Stimulated activated CD8-positive, alpha-beta memory T cell treated with anti-CD3 and anti-CD28 coated beads, Interleukin-15, amount 100 ng/mL, for 48 hours (primary cell): ENCODE measurements at places on chromosomes 3 and 15.

GRCh38 chr3:170360916-170361315, 3.4 kb downstream of the SKIL start:
- no peak for DNase-seq

GRCh38 chr3:178084938-178085816, 451.1 kb upstream of the KCNMB2 start:
- DNase-seq = peak; percentile 2

DNA sequence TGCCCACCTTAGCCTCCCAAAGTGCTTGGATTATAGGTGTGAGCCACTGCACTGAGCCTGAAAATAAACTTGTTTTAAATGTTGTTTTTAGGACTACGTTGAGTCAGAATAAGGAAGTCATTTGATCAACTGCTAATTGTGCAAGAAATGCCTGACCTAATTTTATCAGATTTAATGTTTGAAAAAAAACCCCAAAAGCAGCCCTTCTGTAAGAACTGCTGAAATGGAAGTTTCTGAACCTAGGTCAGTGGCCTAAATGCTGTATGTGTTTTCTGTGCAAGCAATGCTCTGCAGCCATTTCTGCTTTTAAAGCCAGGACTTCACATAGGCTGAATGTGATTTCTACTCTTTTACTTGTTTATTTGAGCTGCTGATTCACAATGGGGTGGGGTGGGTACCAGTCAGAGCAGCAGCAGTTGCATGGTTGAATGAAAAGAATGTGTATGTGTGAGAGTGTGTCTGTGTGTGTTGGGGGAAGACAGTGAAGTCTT, 6.6 kb downstream of the GPX1 start:
- DNase-seq = no peak

- DNase-seq = no peak
Measured at GRCh38 chr3:16866571-16866970, 18.2 kb upstream of the PLCL2 start.

- DNase-seq = no peak
Measured at GRCh38 chr3:52403955-52404354, 40.9 kb downstream of the SEMA3G start.

DNA sequence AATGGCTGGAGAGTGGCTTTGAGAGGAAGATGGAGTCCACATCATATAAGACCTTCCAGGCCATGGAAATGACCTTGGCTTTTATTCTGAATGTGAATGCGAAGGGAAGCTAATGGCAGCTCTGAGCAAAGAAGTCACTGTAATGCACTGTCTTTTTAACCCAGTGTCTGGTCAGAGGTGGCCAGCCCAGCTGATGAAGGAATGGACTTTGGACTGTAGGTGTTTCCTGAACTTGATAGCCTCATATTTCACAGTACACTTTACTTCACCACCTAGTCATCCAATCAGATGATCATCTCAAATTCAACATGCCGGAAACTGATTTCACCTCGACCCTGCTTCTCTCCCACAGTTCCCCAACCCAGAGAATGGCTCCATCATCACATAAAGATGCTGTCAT, 33.4 kb downstream of the DCLK3 start:
- no peak for DNase-seq

DNA sequence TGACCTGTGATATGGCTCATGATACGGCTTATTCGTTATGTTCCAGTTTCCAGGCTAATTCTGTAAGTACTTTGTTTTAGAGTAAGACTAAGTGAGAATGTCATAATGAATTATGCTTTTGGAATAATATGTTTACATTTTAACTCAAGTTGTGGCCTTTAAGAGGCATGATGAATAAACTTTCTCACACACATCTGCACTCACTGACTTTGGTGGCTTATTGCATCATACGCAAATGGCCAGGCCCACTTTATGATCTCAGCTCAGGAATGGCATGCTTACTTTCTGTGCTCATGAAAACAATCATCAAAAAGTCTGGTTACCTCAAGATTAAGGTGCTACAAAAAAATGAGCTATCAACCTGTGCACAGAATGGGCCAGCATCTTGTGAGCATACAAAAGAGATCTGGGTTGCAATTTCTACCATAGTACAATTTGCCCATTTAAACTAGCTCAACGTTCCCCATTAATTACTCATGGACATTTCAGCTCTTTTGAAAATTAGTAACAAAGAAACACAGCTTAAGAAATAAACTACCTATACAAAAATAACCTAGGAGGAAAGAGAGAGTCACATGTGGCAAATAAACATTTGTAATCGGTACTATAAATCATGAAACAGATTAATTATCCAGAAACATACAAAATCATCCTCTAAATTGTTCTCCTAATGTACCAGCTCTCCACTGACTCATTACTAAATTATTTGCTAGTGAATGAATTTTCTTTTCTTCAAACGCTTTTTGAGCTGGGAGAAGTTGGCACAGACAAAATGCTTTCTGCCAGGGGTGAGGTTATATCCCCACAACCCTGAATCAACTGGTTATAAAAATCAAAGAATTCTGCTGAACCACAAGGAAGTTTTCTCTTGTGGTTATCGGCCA, 439.0 kb upstream of the ADAMTS9 start:
- no peak for DNase-seq

- DNase-seq = no peak
Measured at GRCh38 chr3:184756151-184757021, 44.5 kb upstream of the MAGEF1 start.

DNA sequence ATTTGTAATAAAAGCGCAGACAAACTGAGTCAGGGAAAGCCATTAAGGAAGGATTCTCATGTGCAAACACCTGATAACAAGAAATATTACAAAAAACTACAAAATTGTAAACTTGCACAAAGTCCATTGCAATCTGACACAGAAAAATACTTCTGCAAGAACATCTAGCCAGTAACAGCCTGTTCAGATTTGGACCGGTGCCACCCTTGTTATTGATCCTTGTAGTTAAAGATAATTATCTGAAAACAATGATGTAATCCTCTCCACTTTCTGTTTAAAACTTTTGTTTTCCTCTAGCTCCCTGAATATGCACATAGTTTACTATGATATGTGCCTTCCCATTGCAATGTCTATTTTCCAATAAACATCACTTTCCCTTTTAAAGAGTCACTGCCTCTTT, 1090.2 kb downstream of the PLOD2 start:
- DNase-seq = no peak

DNA sequence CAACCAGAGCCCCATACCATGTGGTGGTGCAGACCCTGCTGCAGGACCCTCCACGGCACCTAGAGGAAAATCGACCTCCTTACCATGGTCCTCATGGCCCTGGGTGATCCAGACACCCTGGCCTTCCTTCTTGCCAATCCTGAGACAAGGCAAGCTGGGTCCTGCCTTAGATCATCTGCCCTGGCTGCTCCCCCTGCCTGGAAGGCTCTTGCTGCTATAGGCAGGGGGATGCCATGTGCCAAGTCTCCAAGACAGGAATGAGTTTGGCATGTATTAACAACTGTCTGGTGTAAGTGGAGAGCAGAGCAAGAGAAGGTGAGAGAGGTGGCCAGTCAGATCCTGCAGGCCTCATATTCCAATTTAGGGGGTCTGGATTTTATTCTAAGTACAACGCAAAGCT, 7.5 kb downstream of the HEG1 start:
- no peak for DNase-seq

- no peak for DNase-seq
Measured at GRCh38 chr3:30943206-30943605, 48.7 kb upstream of the GADL1 start.

DNA sequence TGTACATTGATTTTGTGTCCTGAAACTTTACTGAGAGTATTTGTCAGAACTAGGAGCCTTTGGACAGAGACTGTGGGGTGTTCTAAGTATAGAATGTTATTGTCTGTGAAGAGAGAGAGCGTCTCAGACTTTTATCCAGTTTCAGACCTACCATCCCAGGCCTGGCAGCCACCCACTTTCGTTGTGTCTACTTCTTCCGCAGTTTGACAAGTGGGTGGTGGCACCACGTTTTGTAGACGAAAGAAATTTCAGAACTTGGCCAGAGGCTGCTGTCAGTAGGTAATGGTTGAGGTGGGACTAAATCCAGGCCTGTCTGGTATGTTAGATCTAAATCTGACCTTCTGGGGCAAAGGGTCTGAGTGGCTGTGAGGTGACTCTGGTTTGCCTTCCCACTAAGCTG, 13.4 kb upstream of the TRAK1 start:
- no peak for DNase-seq

DNA sequence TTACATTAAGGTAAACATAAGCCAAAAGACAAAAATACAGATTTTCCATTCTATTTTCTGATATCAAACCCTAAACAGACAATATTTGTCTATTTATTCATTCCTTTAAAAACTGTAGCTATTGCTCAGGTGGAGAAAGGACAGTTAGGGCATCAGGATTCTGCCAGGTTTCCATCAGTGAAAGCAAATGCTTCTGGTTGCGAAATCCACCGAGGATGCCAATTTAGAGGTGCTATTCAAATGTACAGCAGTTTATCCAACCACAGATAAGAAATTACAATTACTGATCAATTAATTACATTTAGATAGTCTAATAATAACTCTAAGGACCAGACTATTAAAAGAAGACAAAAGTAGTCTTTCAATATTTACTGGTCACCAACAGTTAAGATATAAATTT, 3.9 kb downstream of the TOMM70 start:
- no peak for DNase-seq

GRCh38 chr15:58240191-58240932, 102.2 kb downstream of the AQP9 start:
- no peak for DNase-seq

DNA sequence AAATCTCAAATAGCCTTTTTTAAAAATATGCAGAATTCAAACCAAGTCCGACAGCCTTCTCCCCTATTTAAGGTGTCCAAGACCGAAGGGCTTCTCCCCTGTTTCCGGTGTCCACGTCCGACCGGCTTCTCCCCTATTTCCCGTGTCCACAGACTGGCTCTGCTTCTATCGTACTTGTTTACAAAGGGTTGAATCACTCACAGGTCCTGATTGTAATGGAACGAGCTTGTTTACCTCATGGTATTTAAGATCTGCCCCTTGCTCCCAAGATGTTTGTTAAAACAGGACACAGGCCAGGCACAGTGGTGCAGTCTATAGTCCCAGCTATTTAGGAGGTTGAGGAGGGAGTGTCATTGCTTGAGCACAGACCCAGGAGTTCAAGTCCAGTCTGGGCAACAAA, 90.4 kb upstream of the ROBO2 start:
- DNase-seq = no peak

- no peak for DNase-seq
Measured at GRCh38 chr3:56145410-56145809, 322.9 kb downstream of the ERC2 start.

GRCh38 chr3:71006810-71007785, 576.4 kb downstream of the FOXP1 start:
- no peak for DNase-seq

- DNase-seq = no peak
Measured at GRCh38 chr15:43316016-43316970, 14.1 kb downstream of the LCMT2 start.

DNA sequence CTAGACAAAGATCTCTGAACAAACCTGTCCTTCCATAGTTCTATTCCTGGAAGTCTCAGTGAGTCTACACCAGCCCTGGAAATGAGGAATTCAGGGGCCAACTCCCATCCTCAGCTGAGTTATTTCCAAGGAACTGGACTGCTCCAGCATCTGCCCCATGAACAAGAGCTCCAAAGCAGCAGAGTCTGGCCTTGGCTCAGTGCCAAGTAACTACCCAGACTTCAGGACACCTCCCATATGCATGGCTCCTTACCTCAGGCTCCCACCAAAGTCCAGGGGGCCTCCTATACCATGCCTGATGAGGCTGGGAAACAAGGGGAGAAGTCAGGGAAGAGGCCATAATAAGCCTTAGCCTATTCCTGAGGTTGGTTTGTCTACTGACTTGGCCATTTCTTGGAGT, 45.0 kb downstream of the FAIM start:
- no peak for DNase-seq

GRCh38 chr3:51704511-51704950, 2.3 kb upstream of the GRM2 start:
- DNase-seq = no peak

DNA sequence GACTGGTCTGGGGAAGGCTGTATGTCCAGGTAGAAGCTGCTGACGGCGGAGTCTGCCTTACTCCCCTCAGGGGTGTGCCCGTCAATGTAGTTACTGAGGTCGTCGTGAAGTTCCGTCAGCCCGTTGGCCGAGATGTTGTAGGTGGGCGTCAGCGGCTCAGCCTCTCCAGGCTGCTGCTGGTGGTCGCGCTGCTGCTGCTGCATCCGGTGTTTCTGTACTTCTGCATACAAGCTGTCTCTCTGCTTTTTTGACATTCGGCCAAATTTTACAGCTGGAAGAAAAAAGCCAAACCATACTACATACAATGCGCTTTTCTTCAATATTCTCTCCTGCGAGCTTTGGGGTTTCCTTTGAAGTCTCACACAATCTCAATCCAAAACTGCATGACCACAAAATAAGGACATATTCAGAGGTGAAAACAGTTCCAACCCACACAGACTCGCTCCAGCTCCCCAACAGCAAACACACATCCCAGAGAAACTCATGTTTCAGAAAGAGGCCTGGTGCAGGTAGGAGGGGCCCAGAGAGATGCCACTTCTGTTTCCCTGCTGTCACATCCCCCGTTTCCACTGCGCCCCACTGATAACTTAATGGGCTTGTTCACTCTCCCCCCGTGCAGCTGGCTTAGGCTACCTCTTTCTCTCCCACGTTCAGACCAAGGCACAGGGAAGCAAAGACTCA, 32.5 kb upstream of the ICE2 start:
- no peak for DNase-seq

DNA sequence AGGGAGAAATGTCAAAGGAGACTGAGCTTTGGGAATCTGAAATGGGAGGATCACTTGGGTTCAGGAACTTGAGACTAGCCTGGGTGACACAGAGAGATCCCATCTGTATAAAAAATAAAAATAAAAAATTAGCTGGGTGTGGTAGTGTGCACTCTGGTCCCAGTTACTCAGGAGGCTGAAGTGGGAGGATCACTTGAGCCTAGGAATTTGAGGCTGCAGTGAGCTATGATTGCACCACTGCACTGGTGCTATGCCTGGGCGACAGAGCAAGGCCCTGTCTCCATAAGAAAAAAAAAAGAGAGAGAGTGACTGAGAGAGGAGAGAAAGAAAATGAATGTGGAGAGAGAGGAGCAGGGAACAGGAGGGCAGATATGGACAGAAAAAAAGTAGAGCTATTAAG, 72.8 kb downstream of the SENP2 start:
- DNase-seq = no peak

- no peak for DNase-seq
Measured at GRCh38 chr3:42375121-42375800, 35.1 kb downstream of the LYZL4 start.

- DNase-seq = no peak
Measured at GRCh38 chr15:65177901-65178300, 7.2 kb downstream of the CLPX start.

GRCh38 chr3:11379238-11379823, 107.1 kb downstream of the ATG7 start:
- DNase-seq = no peak

GRCh38 chr15:94205366-94205765, 26.0 kb upstream of the MCTP2 start:
- no peak for DNase-seq

GRCh38 chr15:80386151-80386550, 18.0 kb upstream of the ARNT2 start:
- no peak for DNase-seq
